ENCODE measurements at places on chromosomes 7 and 10. TPM values are rescaled to one million over a fixed set of nuclear protein-coding genes. Genes with fewer than 3 reads are reported as not detected.

BEND7 gene
- total RNA-seq, result 17.4 TPM

ENTPD1 gene
- 7.5 TPM for total RNA-seq

TMEM236 gene
- total RNA-seq, result 0.30 TPM

ARL5B gene
- total RNA-seq, result 6.9 TPM

EXOC4 gene
- total RNA-seq, result 38.4 TPM
